Activated naive CD4-positive, alpha-beta T cell treated with anti-CD3 and anti-CD28 coated beads, Interleukin-2, amount 50 U/mL, for 72 hours (primary cell): ENCODE measurements at places on chromosomes 13 and 19. TPM values are rescaled to one million over a fixed set of nuclear protein-coding genes. Genes with fewer than 3 reads are reported as not detected.

DNA sequence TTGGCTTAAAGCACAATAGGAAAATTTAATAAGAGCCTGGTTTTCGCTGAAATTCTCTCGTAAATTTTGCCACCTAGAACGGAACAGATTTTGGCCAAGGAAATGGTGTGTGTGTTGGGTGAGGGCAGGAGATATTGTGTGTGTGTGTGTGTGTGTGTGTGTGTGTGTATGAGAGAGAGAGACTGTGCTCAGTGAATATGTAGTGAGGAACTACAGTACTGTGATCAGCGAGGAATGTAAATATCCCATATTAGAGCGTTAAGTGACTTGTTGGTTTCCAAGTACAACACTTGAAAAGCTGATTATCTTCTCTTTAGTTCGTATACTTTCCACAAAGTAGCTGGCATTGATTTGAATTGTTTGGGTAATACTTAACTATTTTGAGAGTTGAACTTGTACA lies 738.9 kb downstream of the PCDH9 start:
- DNase-seq, result no peak

DNA sequence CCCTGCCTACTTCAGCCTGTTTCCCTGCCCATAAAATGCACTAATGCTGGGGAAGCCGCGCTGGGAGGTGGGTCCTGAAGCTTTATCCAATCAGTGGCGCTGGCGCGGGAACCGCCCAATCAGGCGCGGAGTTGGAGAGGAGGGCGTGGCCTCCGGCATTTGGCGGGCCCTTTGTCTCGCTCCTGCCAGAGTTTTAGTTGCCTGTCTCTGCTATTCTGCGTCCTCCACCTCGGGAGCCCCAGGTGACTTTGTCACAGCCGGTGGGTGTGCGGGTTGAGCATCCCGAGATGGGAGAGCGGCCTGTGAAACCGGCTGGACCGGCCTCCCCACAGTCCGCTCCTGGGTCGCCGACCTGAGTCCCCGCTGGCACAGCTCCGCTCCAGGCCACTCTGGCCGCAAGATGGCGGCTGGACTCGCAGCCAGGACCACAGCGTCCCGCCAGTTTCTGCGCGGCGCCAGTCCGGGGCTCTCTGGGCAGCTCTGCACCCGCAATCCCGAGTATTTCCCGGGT lies 30.7 kb upstream of the ZNF429 start:
- DNase-seq, result peak; percentile 76

DNA sequence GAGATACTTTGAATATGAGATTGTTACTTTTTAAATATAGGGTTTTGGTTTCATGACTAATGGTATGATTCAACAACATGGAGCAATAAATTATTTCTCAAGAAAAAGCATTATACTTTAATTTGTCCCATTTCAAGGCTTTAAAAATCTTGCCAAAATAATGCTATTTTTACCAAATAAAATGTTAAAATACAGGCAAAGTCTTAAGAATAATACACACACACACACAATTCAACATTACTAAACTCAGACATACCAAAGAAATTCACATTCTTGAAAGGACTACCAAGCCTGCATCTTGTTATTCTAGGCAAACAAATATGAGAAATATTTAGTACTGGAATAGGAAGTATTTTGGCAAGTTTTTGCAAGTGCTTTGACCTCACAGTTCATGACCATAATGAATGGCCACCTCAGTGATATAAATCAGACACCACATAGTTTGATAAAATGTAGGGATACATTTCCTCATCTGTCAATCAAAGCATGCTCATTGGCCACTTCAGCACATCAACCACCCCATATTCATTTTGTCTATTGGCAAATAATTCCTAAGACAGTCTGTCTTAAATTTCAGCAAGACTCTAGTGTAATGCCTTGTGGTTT lies 107.2 kb downstream of the NALCN start:
- no peak for DNase-seq

GRCh38 chr19:50676625-50677197 lies 27.5 kb downstream of the C19orf81 start:
- no peak for DNase-seq

DNA sequence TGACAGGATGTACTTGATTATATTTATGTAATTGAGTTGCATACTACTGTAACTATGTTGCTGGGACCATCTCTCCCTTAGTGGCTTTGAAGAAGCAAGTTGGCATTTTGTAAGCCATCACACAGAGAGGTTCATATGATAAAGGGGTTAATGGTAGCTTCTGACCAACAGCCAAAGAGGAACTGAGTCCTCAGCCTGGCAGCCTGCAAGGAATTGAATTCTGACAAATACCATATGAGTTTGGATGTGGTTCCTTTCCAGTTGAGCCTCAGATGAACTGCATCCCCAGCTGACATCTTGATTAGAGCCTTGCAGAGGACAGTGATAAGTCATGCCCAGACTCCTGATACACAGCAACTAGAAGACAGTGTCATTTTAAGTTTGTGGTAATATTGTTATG lies 8.6 kb upstream of the MYCBP2 start:
- DNase-seq, result no peak

- DNase-seq, result no peak
Measured at GRCh38 chr19:35328851-35329285, at the start of gene CD22. Gene CD22, plus strand, starts transcription at chr19:35329187. Its CDS starts 2,854 bp downstream, at chr19:35332041.

GRCh38 chr19:42816894-42817293 lies 51.4 kb upstream of the PSG8 start:
- no peak for DNase-seq

- no peak for DNase-seq
Measured at GRCh38 chr19:13689085-13689484, 75.2 kb upstream of the MRI1 start.

Gene OR7A5
- not detected for total RNA-seq

Gene KLHL1
- total RNA-seq, result not detected

Gene IGFL1
- total RNA-seq, result not detected

Gene TMEM255B
- 1.8 TPM for total RNA-seq

Gene GNG7
- 0.30 TPM for total RNA-seq

Gene ZNF559
- 9.2 TPM for total RNA-seq
